A549 treated with CpdA at 1 μM for 4 hours (cell line): ENCODE measurements at places on chromosomes 7 and 10. TPM values are rescaled to one million over a fixed set of nuclear protein-coding genes. Genes with fewer than 3 reads are reported as not detected.

The CNNM1 gene
- 17.4 to 21.5 TPM (median 21.1 TPM) in 5 replicates for total RNA-seq

The PTPRZ1 gene
- not detected in 5 replicates for total RNA-seq

The AKR1B15 gene
- total RNA-seq = 31.9 to 46.8 TPM (median 39.2 TPM) in 5 replicates

The FKBP6 gene
- not detected in 5 replicates for total RNA-seq

The INTS15 gene
- total RNA-seq = 20.2 to 28.1 TPM (median 26.3 TPM) in 5 replicates

The PAX4 gene
- total RNA-seq = not detected in 5 replicates

The SFTPD gene
- total RNA-seq = 0.14 to 0.48 TPM (median 0.22 TPM) in 4 of 5 replicates, not detected in the other

The TAS2R3 gene
- not detected in 5 replicates for total RNA-seq

The CALML5 gene
- not detected in 5 replicates for total RNA-seq

The WDR86 gene
- 0.09 to 0.26 TPM (median 0.15 TPM) in 5 replicates for total RNA-seq

The LIPN gene
- total RNA-seq = not detected in 5 replicates

The C7orf57 gene
- total RNA-seq = 0.26 to 0.61 TPM (median 0.37 TPM) in 5 replicates

The OR6B1 gene
- not detected in 5 replicates for total RNA-seq

The CHAT gene
- total RNA-seq = not detected in 5 replicates

The DMBT1 gene
- 0.02 to 0.06 TPM (median 0.05 TPM) in 4 of 5 replicates, not detected in the other for total RNA-seq

The FRG2B gene
- 0.24 TPM in 1 of 5 replicates, not detected in the others for total RNA-seq

The ABCC2 gene
- total RNA-seq = 164 to 201 TPM (median 185 TPM) in 5 replicates

The ZNF804B gene
- not detected in 5 replicates for total RNA-seq

The MORN4 gene
- total RNA-seq = 3.7 to 9.1 TPM (median 7.8 TPM) in 5 replicates

The PYROXD2 gene
- total RNA-seq = 4.1 to 5.1 TPM (median 4.6 TPM) in 5 replicates

The STAM gene
- 24.6 to 30.8 TPM (median 26.5 TPM) in 5 replicates for total RNA-seq

The UROS gene
- total RNA-seq = 59.8 to 62.7 TPM (median 61.0 TPM) in 5 replicates

The NPY gene
- total RNA-seq = not detected in 5 replicates

The ZFYVE27 gene
- total RNA-seq = 20.9 to 25.1 TPM (median 23.4 TPM) in 5 replicates

The PTN gene
- total RNA-seq = not detected in 5 replicates

The KCNH2 gene
- total RNA-seq = 0.40 to 0.52 TPM (median 0.47 TPM) in 5 replicates

The VAX1 gene
- total RNA-seq = 1.1 to 1.5 TPM (median 1.4 TPM) in 5 replicates

The TRIM50 gene
- total RNA-seq = not detected in 5 replicates

The DOCK1 gene
- total RNA-seq = 20.7 to 25.9 TPM (median 24.2 TPM) in 5 replicates

The MGAM2 gene
- total RNA-seq = 0.01 to 0.02 TPM (median 0.02 TPM) in 3 of 5 replicates, not detected in the others

The ADRA2A gene
- 0.03 to 0.07 TPM in 2 of 5 replicates, not detected in the others for total RNA-seq

The SEC61G gene
- total RNA-seq = 342 to 466 TPM (median 369 TPM) in 5 replicates

The ADCYAP1R1 gene
- 0.02 to 0.05 TPM (median 0.04 TPM) in 4 of 5 replicates, not detected in the other for total RNA-seq

The ACSM6 gene
- total RNA-seq = not detected in 5 replicates

The ADAM8 gene
- total RNA-seq = 2.2 to 4.4 TPM (median 3.3 TPM) in 5 replicates

The ETV1 gene
- total RNA-seq = 2.5 to 3.4 TPM (median 2.7 TPM) in 5 replicates

The MSRB2 gene
- total RNA-seq = 9.0 to 18.3 TPM (median 16.7 TPM) in 5 replicates

The PNLIPRP2 gene
- 0.09 to 0.13 TPM (median 0.10 TPM) in 3 of 5 replicates, not detected in the others for total RNA-seq

The FGFBP3 gene
- 1.6 to 2.7 TPM (median 2.4 TPM) in 5 replicates for total RNA-seq

The FXYD4 gene
- total RNA-seq = not detected in 5 replicates

The C10orf53 gene
- total RNA-seq = not detected in 5 replicates

The SHTN1 gene
- total RNA-seq = 20.7 to 33.1 TPM (median 25.2 TPM) in 5 replicates

The SLC13A1 gene
- not detected in 5 replicates for total RNA-seq

The RTKN2 gene
- total RNA-seq = 0.79 to 1.4 TPM (median 0.89 TPM) in 5 replicates

The FUOM gene
- total RNA-seq = 12.6 to 17.3 TPM (median 13.8 TPM) in 5 replicates

The EPO gene
- 0.03 TPM in 1 of 5 replicates, not detected in the others for total RNA-seq

The STRIP2 gene
- 5.8 to 8.9 TPM (median 7.4 TPM) in 5 replicates for total RNA-seq

The CDNF gene
- 0.81 to 2.4 TPM (median 0.99 TPM) in 5 replicates for total RNA-seq

The FRMPD2 gene
- 0.02 to 0.19 TPM (median 0.06 TPM) in 3 of 5 replicates, not detected in the others for total RNA-seq

The PPP1R17 gene
- not detected in 5 replicates for total RNA-seq

The AGR3 gene
- not detected in 5 replicates for total RNA-seq

The LBX1 gene
- total RNA-seq = not detected in 5 replicates

The FRAT1 gene
- total RNA-seq = 0.93 to 2.1 TPM (median 1.9 TPM) in 5 replicates

The NPC1L1 gene
- 0.05 to 0.13 TPM (median 0.06 TPM) in 4 of 5 replicates, not detected in the other for total RNA-seq

The MALSU1 gene
- 65.7 to 89.4 TPM (median 82.3 TPM) in 5 replicates for total RNA-seq
